ENCODE measurements at places on chromosomes 11 and 22.

DNA sequence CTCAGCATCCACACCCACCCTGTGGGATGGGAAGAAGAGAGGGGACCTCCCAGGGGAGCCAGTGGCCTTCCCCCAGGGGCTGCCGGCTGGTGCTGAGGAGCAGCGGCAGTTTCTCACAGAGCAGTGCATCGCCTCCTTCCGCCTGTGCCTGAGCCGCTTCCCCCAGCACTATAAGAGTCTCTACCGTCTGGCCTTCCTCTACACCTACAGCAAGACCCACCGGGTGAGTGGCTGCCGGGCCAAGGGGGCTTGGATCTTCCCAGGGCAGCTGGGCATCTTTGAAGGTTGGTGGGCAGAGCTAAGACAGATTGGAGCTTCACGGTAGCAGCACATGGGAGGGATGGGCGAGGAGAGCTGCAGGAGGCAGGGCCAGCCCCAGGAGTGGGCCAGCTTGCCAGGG lies 61.8 kb upstream of the SUSD2 start:
- no peak for DNase-seq

DNA sequence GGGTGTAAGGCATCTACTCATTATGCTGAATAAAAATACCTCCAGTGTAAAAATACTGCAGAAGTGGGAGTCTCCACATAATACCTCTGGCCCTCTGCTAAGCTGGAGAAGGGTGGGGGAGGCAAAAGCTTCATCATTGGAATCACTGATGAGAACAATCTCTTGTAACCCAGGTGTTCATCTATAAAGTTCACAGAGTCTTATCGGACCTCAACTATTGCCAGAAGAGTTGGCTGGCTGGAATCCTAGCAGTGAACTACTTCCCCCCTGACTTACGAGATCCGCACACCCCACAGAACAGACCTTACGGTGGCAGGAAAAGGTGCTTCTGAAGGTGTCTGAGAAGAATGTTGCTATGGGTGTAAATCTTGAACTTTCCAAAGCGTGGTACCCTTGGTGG lies 2.5 kb downstream of the OR8D1 start:
- no peak for DNase-seq

DNA sequence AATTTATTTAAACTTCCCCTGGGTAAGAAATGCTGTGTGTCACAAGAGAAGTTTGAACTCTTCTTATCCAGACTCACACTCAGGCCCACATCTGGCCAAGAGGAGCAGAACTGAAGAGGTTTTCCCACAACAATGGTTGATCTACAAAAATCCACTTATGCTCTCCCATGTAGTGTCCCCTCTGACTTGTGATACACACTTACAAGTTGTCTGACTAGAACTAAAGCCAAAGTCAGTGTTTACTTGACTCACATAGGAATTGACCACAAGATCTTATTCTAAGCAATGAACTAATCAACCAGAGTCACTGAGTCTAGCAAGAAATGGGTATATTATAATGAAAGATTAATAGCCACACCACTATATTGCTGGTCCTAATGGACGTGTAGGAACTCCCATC lies 133.0 kb downstream of the ATG16L2 start:
- DNase-seq: no peak

DNA sequence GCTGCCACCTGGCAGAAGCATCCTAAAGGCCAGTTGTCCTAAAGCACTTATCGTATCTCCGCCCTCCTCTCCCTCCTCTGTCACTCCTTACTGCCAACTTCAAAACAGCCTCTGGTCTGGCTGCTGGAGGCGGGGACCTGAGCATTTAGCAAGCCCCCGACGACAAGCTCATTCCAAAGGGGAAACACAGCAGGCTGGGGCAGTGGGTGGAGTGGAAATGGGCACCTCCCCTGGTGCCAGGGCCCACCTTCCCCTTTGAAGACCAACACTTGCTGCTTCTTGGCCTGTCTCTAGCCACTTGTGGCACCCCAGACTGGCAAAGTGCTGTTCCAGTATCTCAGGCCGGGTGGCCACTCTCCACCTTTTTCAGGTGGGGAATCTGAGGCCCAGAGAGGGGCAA lies 3.6 kb downstream of the MAP3K11 start:
- DNase-seq: no peak

- DNase-seq: peak; percentile 80
Observed at GRCh38 chr22:30754971-30755758, 60.5 kb downstream of the OSBP2 start.

DNA sequence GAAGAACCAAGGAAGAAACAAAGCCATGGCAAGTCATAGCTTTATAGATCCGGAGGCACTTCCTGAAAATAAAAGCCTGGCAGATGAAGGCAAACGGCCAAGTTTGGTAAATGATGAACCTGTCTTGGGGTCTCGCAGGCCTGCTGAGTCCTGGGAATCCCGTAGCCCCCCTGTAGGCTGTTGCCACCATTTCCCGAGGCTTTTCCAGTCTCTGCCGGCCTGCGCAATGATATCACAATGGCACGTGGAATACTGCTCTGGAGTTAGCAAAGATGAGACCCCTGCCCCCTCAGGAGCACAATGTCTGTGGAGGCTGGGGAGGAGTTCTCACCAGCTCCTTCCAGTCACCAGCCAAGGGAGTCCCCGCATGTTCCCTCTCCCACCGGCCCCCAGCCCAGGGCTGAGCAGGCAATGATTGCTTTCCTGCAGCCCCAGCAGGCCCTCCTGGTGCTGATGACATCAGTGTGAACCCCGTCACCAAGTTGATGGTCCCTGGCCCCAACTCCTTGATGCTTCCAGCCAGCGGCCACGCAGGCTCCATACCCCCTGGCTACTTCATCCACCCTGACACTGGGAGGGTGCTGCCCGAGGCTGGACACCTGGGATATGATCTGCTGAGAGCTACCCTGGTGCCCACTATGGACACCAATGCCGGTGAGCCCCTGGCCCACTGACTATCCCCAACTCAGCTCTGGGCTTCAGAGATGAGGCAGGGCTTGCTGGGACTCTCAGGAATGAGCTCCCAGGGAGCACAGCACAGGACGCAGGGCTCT lies 55.9 kb downstream of the BTG4 start:
- no peak for DNase-seq

- DNase-seq: no peak
Observed at GRCh38 chr11:5505363-5506048, 4.3 kb downstream of the UBQLN3 start.

- no peak for DNase-seq
Observed at GRCh38 chr11:10294290-10294953, 403 bp upstream of the SBF2 start.

DNA sequence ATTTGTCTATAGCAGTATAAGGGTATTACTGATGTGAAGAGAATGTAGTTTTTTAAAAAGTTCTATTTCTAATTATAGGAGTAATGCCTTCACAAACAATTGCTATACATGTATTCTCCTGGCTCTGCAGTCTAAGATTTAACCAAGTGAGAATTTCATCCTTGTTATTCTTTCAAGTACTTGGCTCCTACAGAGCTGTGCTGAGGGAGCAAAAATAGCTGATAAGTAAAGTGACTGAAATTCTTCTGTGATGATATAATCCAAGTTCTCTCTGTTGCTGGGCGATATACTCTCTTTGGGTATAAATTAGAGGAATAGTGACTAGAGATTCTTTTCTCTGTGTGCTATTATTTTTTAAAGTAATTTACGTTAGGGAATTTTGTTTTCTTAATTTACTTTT lies 68.0 kb downstream of the PGR start:
- DNase-seq: no peak

DNA sequence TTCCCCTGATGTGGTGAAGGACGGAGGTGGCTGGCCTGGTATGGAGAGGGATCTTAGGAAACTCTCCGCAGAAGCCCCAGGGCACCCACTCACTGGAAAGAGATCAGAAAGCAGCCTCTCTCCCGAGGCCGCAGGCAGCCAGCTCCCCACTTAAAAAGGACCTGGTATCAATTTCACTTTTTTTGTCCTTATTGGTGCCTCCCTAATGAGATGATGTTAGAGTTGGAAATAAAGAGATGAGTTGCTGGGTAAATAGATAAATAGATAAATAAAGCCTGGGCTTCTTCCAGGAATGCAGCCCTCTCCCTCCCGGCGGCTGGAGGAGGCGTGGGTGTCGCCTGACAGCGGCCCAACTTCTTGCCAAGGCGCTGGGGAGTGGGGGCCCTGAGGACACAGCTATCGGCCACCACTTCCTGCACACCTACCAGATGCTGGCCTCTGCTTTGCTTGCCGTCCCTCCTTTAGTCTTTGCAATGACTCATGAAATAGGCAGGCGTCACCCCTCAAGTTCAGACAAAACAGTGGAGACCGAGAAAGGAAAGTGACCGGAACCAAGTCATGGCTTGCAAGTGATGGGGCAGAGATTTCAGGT lies 42.9 kb downstream of the LINC01488 start:
- DNase-seq: no peak

DNA sequence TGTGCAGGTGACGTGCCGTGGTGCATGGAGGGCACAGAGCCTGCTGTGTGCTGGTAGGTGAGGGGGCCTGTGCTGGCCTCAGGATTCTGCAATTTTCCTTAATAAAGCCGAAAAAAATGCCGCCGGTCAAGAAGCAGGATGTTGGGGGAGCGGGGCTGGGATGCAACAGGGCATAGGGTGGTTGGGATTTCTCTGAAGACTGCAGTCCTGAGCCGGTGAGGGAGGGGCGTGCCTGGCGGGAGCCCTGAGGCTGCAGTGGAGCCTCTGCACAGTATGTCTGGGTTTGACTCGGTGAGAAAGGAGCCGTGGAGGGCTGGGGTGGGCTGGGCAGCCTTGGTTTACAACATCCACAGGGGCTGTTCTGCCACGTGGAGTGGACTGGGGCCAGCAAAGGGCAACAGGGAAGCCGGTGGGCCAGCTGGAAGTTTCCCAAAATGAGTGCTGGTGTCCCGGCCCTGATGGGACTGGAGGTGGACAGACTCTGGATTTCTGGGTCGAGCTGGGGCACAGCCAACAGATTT lies 1.3 kb downstream of the CDHR5 start:
- no peak for DNase-seq

DNA sequence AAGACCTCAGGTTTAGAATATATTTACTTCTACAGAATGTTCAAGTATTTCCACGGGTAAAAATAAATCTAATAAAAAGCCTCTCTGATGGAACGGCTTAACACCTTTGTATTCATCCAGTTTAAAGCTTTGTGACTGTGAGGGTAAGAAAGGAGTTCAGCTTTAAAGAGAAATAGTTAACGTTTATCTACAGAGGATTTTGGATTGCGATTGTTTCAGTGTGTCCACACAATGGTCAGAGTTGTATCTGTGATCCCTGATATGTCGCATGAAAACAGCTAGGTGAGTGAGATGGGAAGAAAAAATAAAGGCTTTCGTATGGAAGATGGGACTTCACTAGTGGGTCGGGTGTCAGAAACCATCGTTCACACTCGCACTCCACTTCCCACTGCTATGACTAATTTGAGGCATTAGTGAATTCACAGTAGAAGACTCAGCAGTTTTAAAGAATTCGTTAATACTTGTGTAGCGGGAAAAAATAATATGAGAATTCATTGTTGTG lies 1.6 kb downstream of the APLP2 start:
- no peak for DNase-seq

DNA sequence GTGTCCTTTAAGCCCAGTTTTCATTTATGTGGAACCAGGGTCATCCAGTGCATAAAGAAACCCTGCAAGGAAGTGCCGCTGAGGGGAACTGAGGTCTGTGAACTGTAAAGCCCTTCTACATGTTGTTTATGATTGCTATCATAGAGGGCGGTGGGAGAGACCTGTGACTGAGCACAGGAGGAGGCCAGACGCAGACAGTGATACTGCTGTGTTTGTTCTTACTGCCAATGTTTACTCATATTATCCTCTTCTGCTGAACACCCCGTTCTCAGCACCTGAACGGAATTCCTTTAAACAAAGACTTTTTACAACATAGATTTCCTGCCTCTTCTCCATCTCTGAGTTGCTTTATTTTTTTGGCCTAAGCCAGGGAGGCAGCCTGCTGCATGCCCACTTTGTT lies 967 bp upstream of the GALNT18 start:
- no peak for DNase-seq

DNA sequence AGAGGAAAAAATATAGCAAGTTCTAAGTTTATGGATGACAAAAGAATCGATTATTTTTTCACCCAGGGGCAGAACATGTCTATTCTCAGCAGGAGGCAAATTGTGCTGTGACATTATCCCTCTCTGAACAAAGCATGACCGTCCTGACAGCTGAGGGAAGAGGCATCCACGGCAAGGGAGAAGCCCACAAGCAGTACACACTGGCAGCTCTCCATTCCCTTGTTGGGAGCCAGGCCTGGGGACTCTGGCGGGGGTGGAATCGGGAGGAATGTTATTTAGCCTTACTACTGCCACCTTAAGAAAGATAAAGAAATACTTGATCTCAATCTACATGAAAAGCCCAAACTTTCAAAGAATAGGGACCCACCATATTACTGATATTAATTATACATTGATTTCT lies 3.4 kb downstream of the KIRREL3 start:
- no peak for DNase-seq

DNA sequence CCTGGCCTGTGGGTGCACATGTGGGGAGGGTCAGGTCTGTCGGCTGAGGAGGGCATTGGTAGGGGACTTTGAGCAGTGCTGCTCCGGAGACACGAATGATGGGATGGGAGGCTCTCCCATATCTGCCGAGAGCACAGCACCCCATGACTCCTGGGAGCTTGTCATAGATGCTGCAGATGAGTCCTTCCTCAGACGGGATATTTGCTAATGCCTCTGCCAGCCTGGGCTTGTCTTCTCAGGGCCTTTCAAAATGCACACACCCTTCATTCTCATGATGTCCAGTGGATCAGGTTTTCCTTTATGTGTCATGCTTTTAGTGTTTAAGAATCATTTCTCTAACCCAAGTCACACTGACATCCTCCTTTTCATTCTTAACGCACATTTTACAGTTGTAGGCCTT lies 8.1 kb upstream of the RNH1 start:
- DNase-seq: no peak

DNA sequence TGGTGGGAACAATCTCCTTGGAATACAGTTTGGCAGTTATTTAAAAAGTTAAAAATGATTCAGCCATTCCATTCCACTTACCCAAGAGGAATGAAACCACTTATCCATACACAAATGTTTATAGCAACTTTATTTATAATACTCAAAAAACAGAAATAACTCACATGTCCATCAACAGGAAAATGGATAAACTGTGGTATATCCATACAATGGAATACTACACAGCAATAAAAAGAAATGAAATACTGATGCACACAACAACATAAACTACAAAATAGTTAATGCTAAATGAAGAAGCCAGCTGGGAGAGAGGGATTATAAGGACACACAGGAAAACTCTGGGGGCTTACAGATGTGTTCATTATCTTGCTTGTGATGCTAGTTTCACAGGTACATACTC lies 64.7 kb downstream of the FCHSD2 start:
- no peak for DNase-seq

DNA sequence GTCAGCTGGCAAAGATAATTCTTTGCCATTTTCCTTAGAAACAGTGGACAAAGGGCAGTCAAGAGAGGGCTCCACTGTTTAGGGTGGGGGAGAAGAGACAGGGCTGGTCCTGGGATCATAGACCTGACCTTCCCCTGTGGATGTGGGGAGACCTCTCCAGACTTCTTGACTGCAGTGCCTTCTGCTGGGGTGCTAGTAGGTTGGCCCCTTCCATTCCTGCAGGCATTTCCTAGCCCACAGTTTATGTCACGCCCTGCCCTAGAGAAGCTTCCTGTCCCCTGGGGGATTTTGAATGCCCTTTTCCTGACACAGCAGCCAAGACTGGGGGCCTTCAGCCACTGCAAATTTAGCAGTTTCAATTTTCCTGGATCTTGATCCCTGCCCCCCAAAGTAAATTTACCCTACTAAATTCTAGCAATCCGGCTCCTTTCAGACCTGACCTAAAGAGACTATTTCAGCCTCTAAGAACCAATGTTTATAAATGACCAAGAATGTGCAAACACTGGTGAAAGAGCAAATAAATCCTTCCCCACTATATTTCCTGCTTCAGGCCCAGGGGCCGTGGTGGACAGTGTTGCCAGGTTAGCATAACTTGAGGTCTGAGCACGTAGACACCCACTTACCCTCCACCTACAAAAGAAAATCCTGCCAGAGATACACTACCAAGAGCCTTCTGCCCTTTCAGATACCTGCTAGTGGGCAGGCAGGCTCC lies 58.4 kb downstream of the PPFIBP2 start:
- no peak for DNase-seq
